ENCODE measurements at places on chromosomes 2 and 18.

DNA sequence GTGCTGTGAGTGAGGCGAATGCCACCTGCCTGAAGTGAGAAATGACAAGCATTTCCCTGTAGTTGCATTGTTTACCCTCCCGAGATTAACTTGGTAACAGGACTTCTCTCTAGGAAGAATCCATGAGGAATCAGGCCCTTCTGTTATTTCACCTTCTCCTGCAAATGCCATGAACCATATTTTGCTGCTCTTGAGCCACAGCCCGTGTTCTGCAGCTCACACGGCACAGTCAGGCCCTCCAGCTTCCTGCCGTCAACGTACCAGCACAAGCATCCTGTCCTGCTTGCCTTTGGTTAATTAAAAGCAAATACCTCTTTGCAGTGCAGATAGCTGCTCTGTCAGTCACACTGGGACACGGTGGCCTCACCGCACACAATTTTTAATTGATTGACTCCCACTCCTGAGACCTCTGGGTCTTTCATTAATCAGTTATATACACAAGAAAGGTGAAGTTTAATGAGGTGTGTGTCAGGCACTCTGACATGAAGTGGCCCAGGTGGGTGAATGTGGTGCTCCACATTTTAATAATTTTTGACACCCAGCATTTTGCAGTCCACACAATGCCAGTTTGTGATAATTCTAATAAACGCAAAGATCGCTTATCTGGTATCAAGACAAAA, 95.3 kb upstream of the ASB18 start:
- no peak for DNase-seq

DNA sequence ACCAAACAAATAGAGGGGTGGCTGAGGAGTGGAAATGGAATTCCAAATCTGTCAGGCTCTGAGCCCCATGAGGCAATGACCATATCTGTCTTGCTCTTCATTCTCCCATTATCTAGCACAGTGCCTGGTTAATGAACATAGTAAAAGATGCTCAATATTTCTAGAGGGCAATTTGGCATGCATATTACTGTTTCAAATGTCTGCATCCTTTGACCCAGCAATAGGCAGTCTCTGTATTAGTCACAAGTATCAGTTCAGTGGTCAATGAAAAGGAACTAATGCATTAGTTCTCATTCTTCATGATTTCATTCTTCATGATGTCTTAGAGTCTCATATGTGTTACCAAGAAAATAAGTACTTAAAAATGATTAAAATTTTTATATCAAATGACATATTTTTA, 28.4 kb upstream of the MALL start:
- no peak for DNase-seq

DNA sequence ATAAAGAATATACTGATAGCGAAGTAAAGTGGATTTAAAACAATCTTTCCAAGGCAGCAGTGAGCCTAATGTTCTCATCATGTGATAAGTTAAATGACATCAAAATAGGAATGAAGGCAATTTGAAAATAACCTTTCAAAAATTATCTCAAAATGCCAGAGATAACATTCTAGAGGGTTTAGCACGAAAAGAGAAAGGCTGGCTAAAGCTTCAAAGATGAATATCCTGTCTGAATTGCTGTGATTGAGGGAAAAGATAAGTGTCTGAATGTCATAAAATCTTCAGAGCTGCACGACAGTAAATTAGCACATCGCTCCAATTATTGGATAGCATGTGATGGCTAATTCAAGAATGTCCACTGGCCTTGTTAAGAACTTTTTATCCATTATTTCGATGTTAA, 159.3 kb downstream of the PID1 start:
- no peak for DNase-seq

DNA sequence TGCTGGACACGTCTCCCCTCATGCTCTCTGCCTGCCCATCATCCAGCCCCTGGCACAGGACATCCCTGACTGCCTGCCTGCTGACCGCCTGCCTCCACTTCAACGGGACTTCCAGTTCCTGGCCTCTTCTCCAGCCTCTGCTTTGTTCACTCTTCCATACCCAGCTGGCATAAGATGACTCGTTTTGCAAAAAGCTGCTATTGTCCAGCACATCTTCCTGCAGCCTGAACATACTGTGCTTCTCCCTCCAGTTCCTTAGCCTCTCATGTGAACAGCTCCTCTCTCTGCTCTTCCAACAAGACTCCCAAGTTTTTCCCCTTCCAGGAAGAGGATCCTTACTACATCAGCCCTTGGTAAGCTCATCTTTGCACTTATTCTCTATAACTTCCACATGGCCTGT, 62.4 kb upstream of the SKOR2 start:
- no peak for DNase-seq

GRCh38 chr2:167592441-167592840, 655.0 kb downstream of the STK39 start:
- DNase-seq = no peak

DNA sequence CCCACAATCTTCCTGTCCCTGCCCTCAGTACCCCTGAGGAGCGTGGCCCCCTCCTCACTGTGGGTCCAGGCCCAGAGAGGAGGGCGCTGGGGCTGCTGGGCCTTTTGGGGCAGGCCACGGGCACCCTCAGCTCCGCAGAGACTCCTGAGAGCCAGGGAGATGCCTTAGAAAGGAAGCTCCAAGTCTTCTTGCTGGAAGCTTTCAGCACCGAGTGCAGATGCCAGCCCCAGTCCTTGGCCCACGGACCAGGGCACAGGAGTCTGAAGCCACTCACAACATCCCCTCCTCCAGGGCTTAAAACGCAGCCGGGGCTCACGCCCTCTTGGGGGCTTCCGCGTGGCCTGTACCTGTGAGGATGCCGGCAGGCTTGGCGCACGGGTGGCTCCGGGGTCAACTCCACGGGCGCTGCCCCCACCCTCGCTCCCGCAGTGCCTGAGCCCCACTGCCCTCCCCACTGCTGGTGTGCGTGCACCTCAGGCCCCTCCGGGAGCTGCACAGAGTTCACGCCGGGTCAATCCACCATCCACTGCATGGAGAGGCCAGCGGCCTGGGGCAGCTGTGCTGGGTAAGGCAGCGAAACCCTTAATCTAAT, 72.1 kb upstream of the CTDP1 start:
- DNase-seq = peak; percentile 13

DNA sequence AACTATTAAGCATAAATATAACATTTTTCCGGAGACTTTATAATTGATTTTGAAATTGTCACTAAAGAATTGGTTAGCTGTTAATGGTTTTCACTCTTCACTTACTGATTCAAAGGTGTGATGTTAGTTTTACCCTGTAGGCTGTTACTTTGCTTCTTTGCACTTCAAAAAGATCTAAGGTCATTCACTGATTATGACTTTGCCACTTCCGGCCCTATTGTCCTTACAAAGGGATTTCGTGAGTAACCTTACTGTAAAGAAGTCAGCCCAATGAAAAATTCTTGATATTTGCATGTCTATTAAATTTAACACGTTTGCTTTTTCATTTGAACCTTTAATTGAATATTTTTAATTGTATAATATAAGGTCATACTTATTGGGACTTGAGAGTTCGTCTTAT, 61.4 kb downstream of the GREB1L start:
- DNase-seq = no peak

DNA sequence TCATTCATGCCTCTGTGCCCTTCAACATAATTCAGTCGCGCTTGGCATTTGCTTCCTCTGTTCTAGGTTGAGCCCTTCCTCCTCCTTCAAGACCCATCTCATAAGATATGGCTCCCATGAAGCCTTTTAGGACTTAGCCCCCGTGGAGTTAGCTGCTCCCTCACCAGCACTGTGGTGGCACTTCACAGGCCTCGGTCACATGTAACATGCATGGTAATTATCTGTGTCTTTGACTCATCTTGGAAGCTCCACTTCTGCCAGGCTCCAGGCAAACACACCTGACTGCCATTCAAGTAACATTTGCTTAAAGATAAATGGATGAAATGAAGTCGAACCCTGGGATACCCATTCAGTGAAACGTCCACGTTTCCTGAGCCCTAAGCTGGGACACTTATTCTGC, 484.7 kb downstream of the EIPR1 start:
- no peak for DNase-seq
